ENCODE measurements at places on chromosomes 3 and 15.

DNA sequence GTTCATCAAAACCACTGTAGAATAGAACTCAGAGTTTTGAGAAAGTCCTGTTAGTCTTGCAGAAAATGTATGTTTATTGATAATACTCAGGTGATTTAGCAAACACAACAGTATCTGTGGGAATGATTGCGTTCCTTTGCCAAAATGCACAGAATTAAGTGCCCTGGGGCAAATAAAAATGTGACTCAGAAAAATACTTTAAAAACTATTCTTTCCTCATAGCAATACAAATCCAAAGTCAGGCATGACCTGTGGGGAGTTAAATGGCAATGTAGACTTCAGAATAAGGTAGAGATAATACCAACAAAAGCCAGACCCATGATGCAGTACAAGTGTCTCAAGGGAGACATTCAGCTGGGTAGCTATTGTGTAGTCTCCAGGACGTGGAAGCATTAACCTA, 72.3 kb upstream of the SNTN start:
- no peaks in the 10 kb centered on the region for H3K4me1 ChIP-seq
- H3K27me3 ChIP-seq: peaks cover 6% of the 10 kb centered on the region
- no peaks in the 10 kb centered on the region for H3K36me3 ChIP-seq
- no peak for DNase-seq
- no peak overlapping the region for H3K27ac ChIP-seq

- no peak overlapping the region for H3K4me3 ChIP-seq
- H3K27me3 ChIP-seq: peaks cover 5% of the 10 kb centered on the region
- no peaks in the 10 kb centered on the region for H3K36me3 ChIP-seq
- DNase-seq: no peak
- no peaks in the 10 kb centered on the region for H3K4me1 ChIP-seq
Observed at GRCh38 chr15:69652293-69652692, 199.7 kb downstream of the RPLP1 start.

- H3K36me3 ChIP-seq: no peaks in the 10 kb centered on the region
- H3K4me1 ChIP-seq: no peaks in the 10 kb centered on the region
- H3K27ac ChIP-seq: no peak overlapping the region
- no peak for DNase-seq
- no peak overlapping the region for H3K4me3 ChIP-seq
Observed at GRCh38 chr3:53668872-53669271, 174.5 kb downstream of the CACNA1D start.

- H3K4me1 ChIP-seq: peaks cover 5% of the 10 kb centered on the region
- no peak for DNase-seq
- no peak overlapping the region for H3K4me3 ChIP-seq
- H3K36me3 ChIP-seq: no peaks in the 10 kb centered on the region
Observed at GRCh38 chr3:178671791-178672190, 135.6 kb downstream of the KCNMB2 start.

DNA sequence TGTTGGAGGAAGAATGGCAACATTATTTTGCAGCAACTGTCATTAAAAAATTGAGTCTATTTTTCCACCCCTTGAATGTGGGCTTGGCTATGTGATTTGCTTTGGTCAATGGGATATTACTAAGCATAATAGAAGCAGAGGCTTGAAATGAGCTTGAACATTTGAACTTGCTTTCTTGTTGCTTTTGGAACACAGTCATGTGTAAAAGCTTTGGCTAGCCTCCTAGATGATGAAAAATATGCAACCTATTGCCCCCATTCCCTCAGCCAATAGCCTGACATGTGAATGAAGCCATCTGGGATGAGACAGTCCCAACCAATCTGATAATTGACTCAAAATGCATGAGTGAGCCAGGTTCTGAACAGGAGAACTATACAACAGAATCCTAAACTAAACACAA, 78.4 kb downstream of the PLSCR2 start:
- no peaks in the 10 kb centered on the region for H3K36me3 ChIP-seq
- no peak for DNase-seq
- H3K4me3 ChIP-seq: no peak overlapping the region
- H3K27me3 ChIP-seq: peaks cover 11% of the 10 kb centered on the region

- H3K36me3 ChIP-seq: peaks cover 5% of the 10 kb centered on the region
- no peak for DNase-seq
- no peak overlapping the region for H3K27ac ChIP-seq
- H3K27me3 ChIP-seq: no peaks in the 10 kb centered on the region
- no peak overlapping the region for H3K4me3 ChIP-seq
Observed at GRCh38 chr3:100080573-100080972, 33.7 kb downstream of the FILIP1L start.

GRCh38 chr3:59308684-59309083, 258.9 kb upstream of the CFAP20DC start:
- H3K27me3 ChIP-seq: no peaks in the 10 kb centered on the region
- no peaks in the 10 kb centered on the region for H3K36me3 ChIP-seq
- no peak for DNase-seq
- no peak overlapping the region for H3K27ac ChIP-seq
- H3K4me1 ChIP-seq: peaks cover 15% of the 10 kb centered on the region

GRCh38 chr3:42753757-42754156, 19.3 kb downstream of the CCDC13 start:
- peaks cover 8% of the 10 kb centered on the region for H3K4me1 ChIP-seq
- no peak overlapping the region for H3K4me3 ChIP-seq
- no peak for DNase-seq

Data from activated naive CD4-positive, alpha-beta T cell treated with anti-CD3 and anti-CD28 coated beads for 36 hours (primary cell).